Activated naive CD8-positive, alpha-beta T cell treated with anti-CD3 and anti-CD28 coated beads, Interleukin-2, amount 50 U/mL, for 24 hours (primary cell): ENCODE measurements at places on chromosomes 3 and 15.

- DNase-seq, result no peak
- H3K4me3 ChIP-seq, result no peak overlapping the region
- H3K27me3 ChIP-seq, result no peaks in the 10 kb centered on the region
- H3K36me3 ChIP-seq, result no peaks in the 10 kb centered on the region
- no peak overlapping the region for H3K27ac ChIP-seq
Measured at GRCh38 chr3:104102386-104102785, 1264.3 kb upstream of the ALCAM start.

DNA sequence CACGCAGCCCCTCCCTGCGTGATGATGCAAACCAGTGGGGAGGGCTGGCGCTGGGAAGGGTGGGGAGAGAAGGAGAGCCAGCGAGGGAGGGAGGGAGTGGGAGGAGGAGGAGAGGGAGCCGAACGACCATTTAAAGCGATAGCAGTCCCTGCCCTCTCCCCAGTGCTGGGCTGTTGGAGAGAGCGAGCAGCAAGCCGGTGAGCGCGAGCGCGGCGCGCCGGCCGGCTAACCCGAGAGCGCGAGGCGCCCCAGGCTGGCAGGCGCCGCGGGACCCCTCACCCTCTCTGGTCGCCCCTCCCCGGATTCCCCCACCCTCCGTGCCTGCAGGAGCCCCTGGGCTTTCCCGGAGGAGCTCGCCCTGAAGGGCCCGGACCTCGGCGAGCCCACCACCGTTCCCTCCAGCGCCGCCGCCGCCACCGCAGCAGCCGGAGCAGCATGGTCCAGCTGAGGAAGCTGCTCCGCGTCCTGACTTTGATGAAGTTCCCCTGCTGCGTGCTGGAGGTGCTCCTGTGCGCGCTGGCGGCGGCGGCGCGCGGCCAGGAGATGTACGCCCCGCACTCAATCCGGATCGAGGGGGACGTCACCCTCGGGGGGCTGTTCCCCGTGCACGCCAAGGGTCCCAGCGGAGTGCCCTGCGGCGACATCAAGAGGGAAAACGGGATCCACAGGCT, at the start of gene GRM7:
Gene GRM7, plus strand, starts transcription at position 162 of the 671 bp plus-strand sequence.
- no peaks in the 10 kb centered on the region for H3K36me3 ChIP-seq
- peaks cover 30% of the 10 kb centered on the region for H3K27me3 ChIP-seq
- no peak within 1 kb of the TSS for H3K4me3 ChIP-seq

DNA sequence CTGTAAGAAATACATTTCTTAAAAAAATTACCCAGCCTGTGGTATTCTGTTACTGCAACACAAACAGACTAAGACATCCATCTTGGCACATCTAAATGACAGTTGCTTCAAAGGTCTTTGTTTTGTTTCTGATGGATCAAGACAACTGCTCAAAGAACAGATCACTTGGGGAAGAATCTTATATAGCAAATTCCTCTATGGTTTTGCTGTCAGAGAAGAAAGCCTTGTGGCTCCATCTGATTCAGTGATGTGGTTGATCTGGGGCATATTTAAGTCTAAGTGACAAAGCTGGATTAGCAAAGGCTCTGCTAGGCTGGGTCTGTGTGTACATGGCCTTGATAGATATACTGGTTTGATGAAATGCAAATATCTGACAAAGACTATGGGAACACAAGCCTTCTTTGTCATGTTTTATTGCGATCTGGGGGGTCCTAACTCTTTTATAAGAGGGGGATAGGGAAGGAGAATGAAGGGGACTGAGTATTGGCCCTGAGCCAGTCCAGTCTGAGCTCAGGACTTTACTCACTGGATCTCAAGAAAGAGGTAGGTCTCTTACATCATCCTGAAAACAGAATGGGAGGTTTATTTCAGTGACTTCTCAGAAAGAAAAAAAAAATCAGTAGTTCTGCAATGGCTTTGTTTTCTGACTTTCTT, 14.3 kb upstream of the LIMD1 start:
- no peak overlapping the region for H3K27ac ChIP-seq
- peaks cover 3% of the 10 kb centered on the region for H3K4me1 ChIP-seq
- H3K36me3 ChIP-seq, result no peaks in the 10 kb centered on the region

DNA sequence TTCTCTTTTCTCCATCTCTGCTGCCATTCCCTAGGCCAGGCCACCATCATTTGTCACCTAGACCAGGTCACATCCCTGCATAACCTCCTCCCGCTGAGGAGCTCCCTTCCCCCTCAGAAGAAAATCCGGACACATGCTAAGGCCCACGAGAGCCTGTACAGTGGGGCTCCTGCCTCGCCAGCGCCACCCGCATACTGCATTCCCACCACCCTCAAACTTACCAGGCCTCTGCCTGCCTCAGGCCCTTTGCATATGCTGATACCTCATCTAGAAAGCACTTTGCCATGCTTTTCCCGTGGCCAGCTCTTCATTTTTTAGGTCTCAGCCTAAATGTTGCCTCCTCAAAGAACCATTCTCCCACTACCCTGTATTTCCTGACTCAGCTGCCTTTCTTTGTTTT, 220.1 kb upstream of the CTDSPL start:
- peaks cover 2% of the 10 kb centered on the region for H3K27me3 ChIP-seq
- H3K36me3 ChIP-seq, result no peaks in the 10 kb centered on the region
- H3K27ac ChIP-seq, result no peak overlapping the region
- DNase-seq, result no peak
- H3K4me1 ChIP-seq, result no peaks in the 10 kb centered on the region

DNA sequence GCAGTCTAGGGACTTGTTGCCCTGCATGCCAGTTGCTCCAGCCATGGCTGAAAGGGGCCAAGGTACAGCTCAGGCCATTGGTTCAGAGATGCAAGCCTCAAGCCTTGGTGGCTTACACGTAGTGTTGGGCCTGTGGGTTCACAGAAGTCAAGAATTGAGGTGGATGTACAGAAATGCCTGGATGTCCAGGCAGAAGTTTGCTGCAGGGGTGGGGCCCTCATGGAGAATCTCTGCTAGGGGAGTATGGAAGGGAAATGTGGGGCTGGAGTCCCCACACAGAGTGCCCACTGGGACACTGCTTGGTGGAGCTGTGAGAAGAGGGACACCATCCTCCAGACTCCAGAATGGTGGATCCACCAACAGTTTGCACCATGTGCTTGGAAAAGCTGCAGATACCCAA, 10.6 kb upstream of the B3GNT5 start:
- no peak overlapping the region for H3K4me3 ChIP-seq
- H3K27ac ChIP-seq, result no peak overlapping the region
- peaks cover 13% of the 10 kb centered on the region for H3K27me3 ChIP-seq
- H3K4me1 ChIP-seq, result peaks cover 9% of the 10 kb centered on the region
- peaks cover 23% of the 10 kb centered on the region for H3K36me3 ChIP-seq
- no peak for DNase-seq
